Renal cortical epithelial cell (primary cell): ENCODE measurements at places on chromosomes 12 and 14. TPM values are rescaled to one million over a fixed set of nuclear protein-coding genes. Genes with fewer than 3 reads are reported as not detected.
A peak's percentile ranks its signal among the peaks of the same experiment; 100 is the strongest.

BBOF1 gene
- total RNA-seq, result 13.9 and 15.8 TPM in 2 replicates

DNA sequence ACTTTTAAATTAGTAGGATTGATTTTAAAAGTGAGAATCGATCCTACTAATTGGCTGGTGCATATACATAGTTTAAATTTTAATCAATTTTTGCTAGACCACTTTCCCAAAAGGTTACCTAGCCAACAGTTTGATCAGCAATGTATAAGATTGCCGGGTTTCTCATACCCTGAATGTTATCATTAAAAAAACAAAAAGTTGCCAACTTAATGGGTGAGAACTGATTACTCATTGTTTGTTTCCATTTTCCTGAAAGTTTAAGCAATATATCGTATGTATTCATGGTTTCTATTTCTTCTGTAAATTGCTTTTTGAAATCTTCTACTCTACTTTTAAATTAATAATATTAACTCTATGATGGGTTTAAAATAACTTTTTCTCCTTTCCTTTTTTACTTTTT is 4.4 kb upstream of the MYBPC1 start:
- DNase-seq, result no peak

DNA sequence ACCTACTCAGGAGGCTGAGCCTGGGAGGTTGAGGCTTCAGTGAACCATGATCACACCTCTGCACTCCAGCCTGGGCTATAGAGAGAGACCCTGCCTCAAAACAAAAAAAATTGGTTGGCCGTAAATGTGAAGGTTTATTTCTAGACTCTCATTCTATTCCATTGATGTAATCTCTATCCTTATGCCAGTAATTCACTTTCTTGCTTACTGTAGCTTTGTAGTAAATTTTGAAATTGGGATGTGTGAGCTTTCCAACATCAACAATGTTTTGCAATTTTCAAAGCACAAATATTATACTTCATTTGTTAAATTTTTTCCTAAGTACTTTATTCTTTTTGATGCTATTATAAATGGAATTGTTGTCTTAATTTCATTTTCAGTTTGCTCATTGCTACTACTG is 24.6 kb downstream of the LIN52 start:
- DNase-seq, result no peak

GRCh38 chr12:107903341-107904061 is 129.0 kb downstream of the ASCL4 start:
- DNase-seq, result no peak

LRTM2 gene
- not detected in 2 replicates for total RNA-seq

GRCh38 chr12:67677166-67677565 is 28.6 kb downstream of the DYRK2 start:
- DNase-seq, result no peak

GRCh38 chr12:124233846-124234640 is 60.9 kb upstream of the RFLNA start:
- DNase-seq, result peak; percentile 46

SRSF5 gene
- total RNA-seq, result 124 and 291 TPM in 2 replicates
